NCI-H1417 (cell line): ENCODE measurements at places on chromosomes 7 and 10.
A peak's percentile ranks its signal among the peaks of the same experiment; 100 is the strongest.

DNA sequence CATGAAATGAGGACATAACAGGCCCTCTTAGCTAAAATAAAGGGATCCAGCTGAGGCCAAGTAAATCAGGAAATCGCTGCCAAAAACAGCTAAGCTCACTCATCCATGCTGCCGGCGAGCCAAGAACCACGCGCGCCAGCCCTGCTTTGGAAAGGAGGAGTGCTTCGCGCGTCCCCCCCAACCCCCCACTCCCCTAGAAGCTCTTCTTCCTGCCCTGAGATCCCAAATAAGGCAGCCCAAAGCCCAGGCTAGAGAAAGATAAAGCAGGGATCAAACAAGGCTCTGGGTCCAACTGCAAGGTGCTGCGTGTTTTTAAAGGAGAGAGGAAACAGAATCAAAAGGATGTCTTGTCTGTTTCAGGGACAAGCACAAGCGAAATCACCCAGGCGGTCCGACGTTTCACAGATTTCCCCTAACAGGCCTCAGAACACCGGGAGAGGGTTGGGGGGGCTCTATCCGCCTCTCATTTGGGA lies 168.3 kb upstream of the AUTS2 start:
- DNase-seq: no peak

DNA sequence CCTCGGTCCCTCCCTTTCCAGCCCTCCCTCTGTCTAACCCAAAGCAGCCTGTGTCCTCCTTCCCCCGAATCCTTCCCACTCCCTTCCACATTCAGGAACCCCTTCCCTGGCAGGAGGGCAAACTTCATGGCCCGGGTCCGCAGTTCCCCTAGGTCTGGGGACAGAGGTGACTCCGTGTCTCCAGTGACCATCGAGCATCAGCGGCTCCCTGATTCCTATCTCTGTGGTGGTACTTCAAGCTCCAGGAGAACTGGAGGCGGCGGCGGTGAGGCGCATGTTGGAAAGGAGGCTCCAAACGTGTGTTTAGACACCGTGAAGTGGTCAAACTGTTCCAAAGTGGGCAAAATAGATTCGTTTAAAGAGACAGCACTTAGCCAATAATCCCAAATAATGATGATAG lies 148.1 kb downstream of the PAXIP1 start:
- no peak for DNase-seq

GRCh38 chr7:11648980-11649379 lies 183.0 kb downstream of the THSD7A start:
- no peak for DNase-seq

GRCh38 chr7:77238703-77239136 lies 39.1 kb upstream of the FGL2 start:
- no peak for DNase-seq

- no peak for DNase-seq
These were observed 154.8 kb upstream of the TMEM196 start for GRCh38 chr7:19928247-19928646.

- DNase-seq: no peak
These were observed 47.0 kb downstream of the FAM171A1 start for GRCh38 chr10:15324113-15324512.

GRCh38 chr7:70487428-70487827 lies 644.5 kb upstream of the GALNT17 start:
- DNase-seq: no peak

DNA sequence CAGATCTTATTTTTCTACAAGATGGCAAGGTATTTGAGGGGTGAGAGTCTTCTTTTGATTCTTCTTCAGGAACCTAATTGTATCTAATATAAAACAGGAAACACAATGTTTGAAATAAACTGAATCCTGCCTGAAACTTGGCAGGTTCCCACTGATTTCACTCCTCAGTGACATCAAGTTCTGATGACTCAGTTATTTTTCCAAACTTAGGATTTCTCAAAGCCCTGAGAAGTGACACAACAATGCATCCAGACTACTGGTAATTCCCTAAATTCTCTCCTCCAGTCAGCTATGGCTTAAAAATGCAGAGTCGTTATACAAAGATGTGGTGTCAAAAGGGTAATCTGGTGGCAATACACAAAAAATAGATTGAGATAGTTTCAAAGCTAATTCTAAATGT lies 80.9 kb downstream of the ABLIM1 start:
- no peak for DNase-seq

- DNase-seq: no peak
These were observed 979 bp upstream of the NODAL start for GRCh38 chr10:70442332-70442988.

GRCh38 chr10:130748409-130749057 lies 563.0 kb downstream of the TCERG1L start:
- no peak for DNase-seq

DNA sequence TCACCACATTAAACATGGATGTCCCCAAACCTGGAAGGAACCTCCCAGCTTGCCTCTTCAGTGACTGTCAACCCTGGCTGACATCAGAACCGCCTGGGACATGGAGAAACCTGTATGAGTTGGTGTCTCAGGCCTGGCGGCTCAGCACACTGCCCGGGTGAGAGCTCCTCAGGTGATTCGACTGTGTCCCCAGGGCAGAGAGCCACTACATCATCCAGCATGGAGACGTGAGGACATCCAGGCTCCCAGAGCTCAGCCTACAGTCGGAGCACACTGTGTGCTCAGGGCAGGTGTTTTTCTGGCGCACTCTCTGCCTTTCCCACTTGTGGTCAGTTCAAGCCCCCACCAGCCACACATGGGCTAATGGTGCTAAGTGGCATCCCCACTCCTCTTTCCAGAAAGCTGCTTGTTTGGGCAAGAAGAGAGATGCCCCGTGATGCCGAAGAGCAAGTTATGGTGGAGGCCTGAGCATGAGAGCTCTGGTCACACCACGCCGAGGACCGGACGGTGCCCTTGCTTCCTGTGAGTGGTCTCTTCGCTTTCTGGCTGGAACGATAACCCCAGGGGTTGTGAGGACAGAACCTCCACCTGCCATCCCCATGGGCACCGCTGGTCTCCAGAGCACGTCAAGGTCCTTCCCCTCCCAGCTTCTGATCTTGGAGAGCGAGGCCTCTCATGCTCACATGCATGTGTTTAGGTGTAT lies 38.5 kb downstream of the AMZ1 start:
- no peak for DNase-seq

DNA sequence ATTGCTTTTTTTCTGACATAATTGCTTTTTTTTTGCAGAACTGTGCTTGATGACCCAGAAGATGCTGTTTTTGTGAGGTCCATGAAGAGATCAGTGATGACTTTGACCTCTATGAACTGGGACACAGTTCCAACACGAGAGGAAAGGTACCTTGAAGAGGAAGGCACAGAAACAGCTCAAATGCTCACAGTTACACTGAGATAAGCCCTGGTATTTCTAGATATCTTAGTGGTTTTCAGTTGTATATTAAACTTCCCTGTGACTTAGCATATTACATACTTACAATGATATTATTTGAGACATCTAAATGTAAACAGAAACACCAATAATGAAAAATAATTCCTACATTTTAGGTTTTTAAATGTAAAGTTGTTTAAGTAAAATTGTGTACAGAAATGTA lies 54.7 kb downstream of the LRRC72 start:
- DNase-seq: no peak

- DNase-seq: no peak
These were observed 803.0 kb downstream of the GRM8 start for GRCh38 chr7:126449611-126450268.

- peak; percentile 7 for DNase-seq
These were observed 2.8 kb downstream of the CALML3 start for GRCh38 chr10:5527332-5528200.

GRCh38 chr10:102449321-102450123 lies 1.8 kb downstream of the C10orf95 start:
- peak; percentile 68 for DNase-seq

DNA sequence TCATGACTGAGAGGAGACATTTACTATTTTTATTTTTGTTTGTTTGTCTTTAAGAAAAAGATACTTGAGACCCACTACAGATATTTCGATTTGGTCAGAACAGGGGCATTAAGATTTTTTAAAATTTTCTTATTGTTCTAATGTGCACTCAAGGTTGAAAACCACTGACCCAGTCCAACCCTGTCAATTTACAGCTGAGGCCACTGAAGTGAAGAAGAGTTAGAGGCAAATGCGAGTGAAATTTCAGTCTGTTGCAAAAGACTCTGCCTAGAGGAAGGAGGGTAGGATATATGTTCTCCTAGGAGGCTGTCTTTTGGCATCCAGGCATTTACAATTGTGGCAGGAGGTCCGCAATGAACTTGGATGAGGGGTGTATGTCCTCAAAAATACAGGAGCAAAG lies 396.3 kb downstream of the RPS24 start:
- DNase-seq: no peak

DNA sequence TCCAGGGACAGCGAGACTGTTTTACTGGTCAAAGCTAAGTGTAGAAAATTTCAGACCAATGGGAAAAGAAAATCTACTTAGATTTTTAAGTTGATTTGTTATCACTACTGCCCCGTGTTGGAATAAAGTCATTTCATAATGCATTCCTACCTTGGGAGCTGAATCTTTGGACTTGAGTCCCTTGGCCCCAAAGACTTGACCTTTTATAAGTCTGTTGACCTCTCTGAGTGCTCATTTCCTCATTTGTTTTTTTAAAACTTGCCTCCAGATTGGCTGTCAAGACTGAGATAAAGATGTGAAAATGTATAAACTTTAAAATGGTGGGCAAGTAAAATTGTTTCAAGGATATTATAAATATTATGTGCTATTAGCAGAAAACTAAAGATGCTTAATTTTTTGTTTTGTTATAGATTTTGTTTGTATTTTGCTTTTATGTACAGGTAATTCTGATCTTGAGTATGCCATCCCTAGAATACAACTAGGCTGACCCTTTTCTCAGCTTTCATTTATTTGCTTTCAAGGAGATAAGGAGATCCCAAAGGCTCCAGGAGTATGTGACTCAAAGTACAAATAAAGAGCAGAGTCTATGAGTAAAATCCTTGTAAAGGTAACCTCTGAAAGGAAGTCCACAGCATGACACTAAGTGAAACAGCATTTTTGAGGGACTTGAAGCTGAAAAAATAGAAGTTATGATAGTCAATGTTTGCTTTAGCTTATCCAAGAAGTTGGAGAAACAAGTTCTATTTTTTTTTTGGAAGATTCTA lies 54.6 kb downstream of the TMEM26 start:
- DNase-seq: no peak

DNA sequence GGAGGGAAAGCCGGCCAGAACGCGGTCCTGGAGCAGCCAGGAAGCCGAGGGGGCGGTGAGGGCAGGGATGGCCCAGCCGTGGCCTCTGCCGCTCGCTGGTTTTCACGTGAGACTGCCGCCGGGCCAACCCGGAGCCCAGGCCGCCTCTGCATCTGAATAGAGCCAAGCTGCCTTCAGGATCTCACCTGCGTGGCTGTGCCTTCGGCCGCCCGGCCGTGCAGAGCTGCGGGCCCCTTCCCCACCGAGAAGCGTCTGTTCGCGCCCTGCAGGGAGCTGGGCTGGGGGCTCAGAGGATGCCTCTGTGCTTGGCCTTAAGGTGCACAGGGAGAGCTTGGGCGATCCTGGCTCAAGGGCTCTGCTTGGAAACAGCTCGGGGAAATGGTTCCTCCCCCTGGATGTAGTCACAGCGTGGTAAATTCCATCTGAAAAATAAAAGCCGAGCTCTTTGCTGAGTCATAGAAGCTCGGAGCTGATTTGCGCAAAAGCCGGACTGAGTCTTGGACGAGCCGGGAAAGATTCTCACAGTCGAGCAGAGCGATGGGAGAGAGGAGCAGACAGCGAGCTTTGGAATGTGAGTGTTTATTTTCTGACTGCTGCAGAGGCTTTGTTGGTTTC lies at the start of gene JAKMIP3:
Gene JAKMIP3 (plus strand): TSS at position 456 of the 615 bp plus-strand sequence. CDS start 38,863 bp downstream, outside the sequence.
- DNase-seq: peak; percentile 60

GRCh38 chr10:96352582-96352981 lies 6.2 kb downstream of the OPALIN start:
- DNase-seq: no peak

- no peak for DNase-seq
These were observed 11.6 kb downstream of the CHAT start for GRCh38 chr10:49625411-49625810.

GRCh38 chr7:505171-505570 lies 14.5 kb downstream of the PDGFA start:
- no peak for DNase-seq

- DNase-seq: no peak
These were observed 5.8 kb downstream of the COMTD1 start for GRCh38 chr10:75229971-75230370.

DNA sequence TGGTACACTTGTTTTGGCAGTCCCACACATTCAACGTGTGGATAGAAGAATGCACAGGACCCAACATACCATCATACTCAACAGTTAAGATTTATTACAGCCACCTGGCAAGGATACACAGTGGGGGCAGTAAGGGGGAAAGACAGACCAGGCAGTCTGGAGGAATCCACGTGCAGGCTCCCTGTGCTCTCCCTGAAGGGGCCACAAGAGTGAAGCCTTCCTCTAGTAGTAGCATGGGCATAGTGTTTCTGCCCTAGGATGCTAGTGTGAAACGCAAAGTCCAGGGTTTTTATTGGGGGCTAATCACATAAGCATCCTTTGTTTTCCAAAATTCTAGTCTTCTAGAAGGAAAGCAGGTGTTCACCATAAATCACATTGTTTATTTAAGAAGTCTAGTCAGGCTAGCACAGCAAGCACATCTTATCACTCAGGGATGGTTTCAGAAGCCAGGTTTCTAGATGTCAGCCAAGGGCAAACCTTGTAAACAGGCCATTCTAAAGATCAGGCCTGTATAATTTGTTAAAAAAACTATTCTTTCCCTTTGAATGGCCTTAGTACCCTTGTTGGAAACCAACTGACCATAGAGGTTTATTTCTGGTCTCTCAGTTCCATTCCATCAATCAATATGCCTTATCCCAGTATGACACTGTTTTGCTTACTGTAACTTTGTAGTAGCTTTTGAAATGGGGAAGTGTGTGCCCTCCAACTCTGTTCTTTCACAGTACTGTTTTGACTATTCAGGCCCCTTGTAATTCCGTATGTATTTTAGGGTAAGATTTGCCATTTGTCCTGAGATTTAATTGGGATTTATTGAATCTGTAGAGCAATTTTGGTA lies 12.4 kb upstream of the TFAM start:
- no peak for DNase-seq

GRCh38 chr7:86916277-86916825 lies 143.1 kb downstream of the ELAPOR2 start:
- no peak for DNase-seq

DNA sequence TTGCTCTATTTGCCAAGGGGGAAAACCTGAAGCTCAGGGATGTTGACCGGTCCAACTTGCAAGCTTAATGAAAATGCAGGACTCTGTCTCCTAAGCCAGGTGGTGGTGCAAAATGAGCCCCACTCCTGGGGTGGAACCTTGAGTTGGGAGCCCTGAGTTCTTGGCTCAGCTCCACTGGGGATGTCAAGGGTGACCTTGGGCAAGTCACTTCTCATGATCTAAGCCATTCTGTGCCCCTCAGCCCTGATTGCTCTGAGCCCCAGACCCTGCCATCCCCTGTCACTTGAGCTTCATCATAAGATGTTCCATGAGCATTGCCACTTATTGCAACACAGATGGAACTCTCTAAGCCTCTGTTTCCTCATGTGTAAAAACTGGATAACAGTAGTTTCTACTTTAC lies 33.9 kb downstream of the MYL10 start:
- no peak for DNase-seq

DNA sequence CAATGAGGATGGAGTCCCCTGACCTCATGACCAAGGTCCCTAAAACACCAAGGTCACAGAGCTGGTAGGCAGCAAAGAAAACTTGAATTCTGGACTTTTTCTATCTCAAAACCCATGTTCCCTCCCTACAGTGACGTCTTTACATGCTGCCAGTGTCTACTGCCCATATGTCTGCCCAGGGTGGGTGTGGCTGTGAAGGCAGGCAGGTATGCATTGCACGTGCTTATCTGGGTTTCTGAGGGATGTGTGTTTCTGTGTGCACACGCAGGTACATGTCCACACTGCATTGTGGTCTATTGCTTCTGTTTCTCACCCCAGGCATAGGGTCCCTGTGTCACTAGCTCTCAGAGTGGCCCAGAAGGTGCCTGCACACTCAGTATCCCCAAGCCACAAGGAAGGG lies 13.5 kb downstream of the ATP6V1F start:
- DNase-seq: no peak
